CD4-positive, alpha-beta T cell treated with Interleukin-17A for 1 hour (primary cell): ENCODE measurements at places on chromosomes 5 and 9.

DNA sequence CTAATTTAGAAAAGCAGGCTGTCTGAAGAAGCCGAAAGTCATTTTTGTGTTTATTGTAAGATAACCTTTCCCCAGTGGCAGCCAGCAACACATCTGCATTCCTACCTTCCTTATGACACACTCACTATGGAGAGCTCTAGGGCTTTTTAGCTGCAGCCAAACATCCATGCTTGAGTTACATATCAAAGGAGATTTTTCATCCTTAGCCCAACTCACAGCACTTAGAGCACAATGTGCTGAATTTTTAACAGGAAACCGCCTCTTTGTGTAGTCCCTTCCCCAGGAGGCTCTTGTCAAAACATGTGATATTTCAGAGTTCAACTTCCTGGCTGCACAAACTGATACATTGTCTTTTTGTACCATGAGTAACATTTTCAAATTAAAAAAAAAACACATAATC, 379.2 kb downstream of the CTNND2 start:
- DNase-seq: no peak

GRCh38 chr5:55603922-55604321, 69.2 kb upstream of the PLPP1 start:
- DNase-seq: no peak

GRCh38 chr5:9128136-9128535, 417.7 kb downstream of the SEMA5A start:
- DNase-seq: no peak

DNA sequence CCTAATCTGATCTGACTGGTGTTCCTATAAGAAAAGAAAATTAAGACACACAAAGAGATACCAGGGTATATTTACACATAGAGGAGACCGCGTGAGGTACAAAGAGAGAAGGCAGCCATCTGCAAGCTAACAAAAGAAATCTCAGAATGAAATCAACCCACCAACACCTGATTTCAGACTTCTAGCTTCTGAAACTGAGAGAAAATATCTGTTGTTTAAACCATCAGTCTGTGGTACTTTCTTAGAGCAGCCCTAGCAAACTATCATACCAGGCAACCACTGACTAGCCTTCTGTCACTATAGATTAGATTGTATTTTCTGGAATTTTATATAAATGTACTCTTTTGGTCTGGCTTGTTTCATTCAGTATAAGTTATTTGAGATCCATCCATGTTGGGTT, 779.3 kb upstream of the ACO1 start:
- no peak for DNase-seq

DNA sequence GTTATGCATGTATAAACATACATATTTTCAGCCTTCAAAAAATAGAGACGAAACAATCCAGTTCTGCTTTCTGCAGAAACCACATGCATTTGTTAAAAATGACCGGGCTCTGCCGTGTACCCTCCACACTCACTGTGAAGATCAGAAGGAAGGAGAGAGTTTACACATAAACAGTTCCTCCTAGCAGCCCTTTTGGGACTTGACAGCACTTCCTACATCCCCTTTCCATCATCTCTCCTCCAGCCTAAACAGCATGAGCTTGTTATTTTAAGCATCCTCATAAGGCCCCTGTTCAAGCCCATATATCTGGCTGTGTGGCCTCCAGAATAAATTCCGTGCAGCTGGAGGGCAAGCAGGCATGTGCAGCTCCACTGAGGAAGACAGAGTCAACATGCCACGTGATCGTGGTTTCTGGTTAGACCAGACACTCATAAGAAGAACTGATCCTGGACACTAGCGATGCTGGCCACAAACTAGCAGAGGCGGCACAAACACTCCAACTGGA, 42.2 kb downstream of the NIPAL4 start:
- DNase-seq: peak; percentile 6

- DNase-seq: no peak
These were observed 217.6 kb downstream of the NFIB start for GRCh38 chr9:14096258-14096922.

- no peak for DNase-seq
These were observed 15.8 kb downstream of the VAV2 start for GRCh38 chr9:133976191-133976861.

- no peak for DNase-seq
These were observed 57.4 kb downstream of the GOLPH3 start for GRCh38 chr5:32116574-32117313.

DNA sequence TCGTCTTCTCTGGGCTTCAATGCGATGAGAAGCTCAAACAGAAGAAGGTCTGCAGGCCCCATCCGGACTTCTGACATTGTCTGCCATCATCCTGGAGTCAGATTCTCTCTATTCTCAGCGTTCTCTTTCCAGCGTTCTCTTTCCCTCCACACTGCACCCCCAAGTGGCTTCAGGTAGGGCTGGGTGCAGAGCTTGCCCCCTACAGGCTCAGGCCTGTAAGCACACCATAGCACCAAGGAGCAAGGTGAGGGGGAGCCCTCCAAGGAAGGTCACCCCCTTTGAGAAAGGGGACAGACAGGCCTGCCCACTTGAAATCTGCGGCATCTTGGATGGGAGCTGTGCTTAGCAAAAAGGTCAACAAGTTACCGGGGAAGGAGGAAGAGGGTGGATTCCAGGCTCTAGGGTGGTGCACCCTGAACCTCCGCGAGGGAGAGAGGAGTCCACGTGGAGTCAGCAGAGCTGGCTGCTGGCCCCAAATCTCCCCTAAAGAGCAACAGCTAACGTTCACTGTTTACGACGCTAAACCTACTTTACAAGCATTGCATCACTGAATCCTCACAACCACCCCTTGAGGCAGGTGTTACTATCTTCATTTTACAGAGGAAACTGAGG, 27.5 kb downstream of the GPX3 start:
- DNase-seq: peak; percentile 31

GRCh38 chr5:38237681-38238080, 20.7 kb upstream of the EGFLAM start:
- no peak for DNase-seq

- no peak for DNase-seq
These were observed 115.4 kb downstream of the ZNF608 start for GRCh38 chr5:124630767-124631704.

DNA sequence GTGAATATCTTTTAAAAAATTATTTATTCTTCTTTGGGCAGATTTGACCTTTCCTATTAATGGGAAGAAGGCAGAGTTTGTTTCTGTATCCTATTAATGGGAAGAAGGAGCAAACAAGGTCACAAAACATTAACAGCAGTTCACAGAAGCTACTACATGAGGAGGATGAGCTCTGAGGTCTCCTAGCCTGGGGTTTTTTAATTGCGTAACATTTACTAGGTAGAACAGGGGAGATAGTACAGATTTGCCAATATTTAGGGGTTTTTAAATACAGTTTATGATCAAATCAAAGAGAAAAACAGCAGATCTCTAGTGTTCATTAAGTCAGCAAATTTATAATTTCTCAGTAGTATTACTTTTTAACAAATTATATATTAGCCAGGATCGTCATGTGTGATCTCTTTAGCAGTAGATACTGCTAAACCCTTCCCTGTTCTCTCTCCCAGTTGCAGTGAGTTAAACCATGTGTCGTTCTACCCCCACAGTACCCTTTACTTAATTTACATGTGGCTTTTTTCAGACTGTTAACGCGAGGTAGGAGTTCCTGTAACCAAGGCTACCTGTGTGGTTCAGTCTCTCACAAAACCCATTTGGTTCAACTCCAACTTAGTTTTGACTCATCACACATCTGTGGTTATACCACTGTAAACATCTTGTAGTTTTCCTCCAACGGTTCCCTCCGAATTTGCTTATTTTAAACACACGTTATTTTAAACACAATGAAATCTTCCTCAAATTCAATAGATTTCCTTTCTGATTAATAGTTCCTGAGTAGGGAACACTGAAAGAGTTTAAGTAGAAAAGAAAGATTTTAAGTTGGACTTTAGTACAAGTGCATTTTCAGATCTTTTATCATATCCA, 13.3 kb downstream of the SLC25A46 start:
- DNase-seq: peak; percentile 73

DNA sequence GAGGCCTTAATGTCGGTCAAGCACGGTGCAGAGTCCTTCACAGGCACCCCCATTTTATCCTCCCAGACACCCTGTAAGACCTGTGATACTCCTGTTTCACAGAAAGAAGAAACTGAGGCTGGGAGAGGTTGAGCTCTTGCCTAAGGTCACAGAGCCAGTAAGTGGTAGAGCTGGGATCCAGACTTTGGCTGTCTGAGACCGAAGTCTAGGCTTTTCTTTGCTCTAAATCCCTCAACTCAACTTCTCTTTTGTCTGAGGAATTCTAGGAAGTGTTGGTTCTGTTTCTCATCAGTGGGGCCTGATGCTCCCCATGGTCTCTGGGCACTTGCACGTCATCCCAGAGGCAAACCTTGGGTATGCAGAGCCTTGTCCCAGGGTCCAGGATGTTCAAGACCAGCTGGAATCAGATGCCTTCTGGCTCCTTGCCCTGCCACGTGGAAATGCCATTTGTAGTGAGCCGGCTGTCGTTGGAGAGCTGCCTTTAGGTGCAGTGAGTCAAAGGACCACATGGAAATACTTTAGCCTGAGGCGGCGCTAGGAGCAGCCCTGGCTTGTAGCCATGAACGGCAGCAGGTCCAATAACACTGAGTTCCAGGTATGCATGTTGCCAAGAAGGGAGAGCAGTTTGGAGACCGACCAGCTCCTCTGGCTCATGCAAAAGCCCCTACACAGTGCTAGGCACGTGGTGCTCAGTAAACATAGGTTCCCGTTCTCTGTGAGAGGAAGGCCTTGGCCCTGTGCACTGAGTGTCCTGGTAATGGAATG, 9.2 kb downstream of the DCANP1 start:
- no peak for DNase-seq

DNA sequence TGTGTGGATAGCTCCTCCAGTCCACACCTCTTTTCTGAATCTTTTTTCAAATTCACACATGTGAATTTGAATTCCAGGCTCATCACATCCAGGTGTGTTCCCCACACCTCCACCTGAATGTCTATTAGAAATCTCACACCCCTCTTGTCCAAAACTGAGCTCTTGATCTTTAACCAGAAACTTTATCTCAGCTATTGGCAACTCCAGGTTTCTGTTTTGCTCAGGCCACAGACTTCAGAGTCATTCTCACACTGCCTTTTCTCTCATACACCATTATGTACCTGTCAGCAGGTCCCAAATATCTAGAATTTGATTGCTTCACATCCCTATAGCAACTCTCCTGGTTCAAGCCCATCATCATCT, 11.6 kb downstream of the NIPSNAP3B start:
- no peak for DNase-seq

DNA sequence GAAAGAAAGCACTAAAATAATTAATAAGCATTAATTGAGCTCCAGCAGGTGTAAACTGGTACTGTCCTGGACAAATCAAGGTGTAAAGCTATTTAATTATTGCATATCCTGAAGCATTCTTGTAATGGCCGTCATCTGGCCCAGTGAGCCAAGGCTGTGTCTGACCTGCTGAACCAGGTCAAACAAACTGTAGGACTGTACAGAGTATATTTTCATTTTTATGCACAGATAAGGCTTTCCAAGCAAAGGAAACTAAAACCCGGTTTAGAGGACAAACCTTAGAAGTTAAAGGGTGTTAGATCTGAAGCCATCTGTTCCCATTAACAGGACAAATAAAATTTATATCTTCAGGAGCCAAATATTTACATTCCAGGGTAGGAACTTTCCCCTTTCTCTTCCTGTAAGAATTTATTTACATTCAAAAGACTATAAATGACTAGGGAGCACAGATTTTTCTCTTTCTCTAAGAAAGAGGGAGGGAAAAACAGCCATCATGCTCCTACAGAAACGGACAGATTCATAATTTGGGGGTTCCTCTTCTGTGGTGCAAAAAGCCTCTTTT, 69.8 kb downstream of the ESM1 start:
- no peak for DNase-seq

- DNase-seq: no peak
These were observed 28.1 kb downstream of the SOX30 start for GRCh38 chr5:157624144-157624543.

DNA sequence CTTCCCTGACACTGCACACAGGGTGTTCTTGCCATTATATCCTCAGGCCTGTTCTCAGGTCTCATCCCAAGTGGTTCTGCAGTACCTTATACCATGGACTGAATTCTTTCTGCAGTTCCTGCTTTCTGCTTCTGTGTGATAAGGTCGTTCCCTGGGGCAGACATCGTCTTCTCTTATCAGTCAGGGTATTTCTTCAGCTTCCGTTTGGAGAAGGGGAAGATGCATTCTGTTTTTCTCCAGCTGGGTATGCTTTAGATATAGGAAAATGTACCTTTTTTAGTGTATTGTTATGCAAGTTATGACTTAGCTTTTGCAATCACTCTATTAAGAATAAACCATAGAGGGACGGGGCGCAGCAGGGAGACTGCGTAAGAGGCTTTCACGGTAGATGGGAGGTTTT, 31.1 kb downstream of the RALGPS1 start:
- no peak for DNase-seq

DNA sequence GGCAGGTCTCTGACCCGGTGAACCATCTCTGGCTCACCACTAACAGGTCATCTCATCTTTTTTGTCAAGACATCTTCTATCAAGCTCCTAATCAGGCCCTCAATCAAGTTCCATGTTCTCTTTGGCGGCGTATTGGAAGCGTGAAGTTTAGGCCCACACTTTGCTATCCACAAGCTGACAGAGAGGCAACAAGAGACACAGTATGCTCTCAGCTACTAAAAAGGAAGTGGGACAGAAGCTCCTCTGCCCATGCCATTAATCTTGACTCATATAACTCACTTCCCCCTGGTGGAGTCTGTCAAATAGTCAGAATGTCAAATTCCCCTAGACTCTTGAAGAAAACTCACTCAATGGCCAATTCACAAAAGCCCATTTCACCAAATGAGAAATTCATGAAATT, 77.6 kb upstream of the TMC1 start:
- peak; percentile 36 for DNase-seq

GRCh38 chr5:7391814-7392692, 3.9 kb upstream of the ADCY2 start:
- no peak for DNase-seq

GRCh38 chr5:103505581-103506305, 56.8 kb downstream of the NUDT12 start:
- no peak for DNase-seq

- DNase-seq: no peak
These were observed 845.9 kb downstream of the CDH9 start for GRCh38 chr5:26192486-26192885.
